ENCODE measurements at places on chromosomes 4 and X. TPM values are rescaled to one million over a fixed set of nuclear protein-coding genes. Genes with fewer than 3 reads are reported as not detected.
A peak's percentile ranks its signal among the peaks of the same experiment; 100 is the strongest.

DNA sequence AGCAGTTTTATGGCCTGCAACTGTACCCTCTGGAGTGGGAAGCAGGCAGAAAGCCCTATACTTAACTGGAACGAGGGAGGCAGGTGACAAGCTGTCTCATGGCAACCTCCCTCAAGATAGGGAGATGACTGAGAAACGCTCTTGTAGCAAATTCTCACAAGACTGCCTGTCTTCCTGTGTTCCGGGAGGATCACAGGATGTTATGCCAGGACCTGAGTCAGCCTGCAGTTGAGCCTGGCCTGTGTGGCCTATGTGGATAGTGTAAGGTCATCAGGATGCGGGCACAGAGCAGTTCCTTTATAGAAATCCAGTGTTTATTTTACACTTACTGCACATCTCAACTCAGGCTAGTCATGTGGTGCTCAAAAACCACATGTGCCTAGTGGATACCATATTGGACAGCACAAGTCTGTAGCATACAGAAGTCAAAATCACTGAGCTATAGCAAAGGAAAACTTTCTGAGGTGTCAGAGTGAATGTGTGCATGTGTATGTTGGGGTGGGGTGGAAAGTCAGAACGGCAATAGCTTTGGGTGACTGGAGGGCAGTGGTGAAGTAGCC lies 25.2 kb downstream of the TAF7L start:
- H3K4me3 ChIP-seq = no peak overlapping the region
- H3K27me3 ChIP-seq = no peaks in the 10 kb centered on the region
- no peaks in the 10 kb centered on the region for H3K4me1 ChIP-seq
- H3K36me3 ChIP-seq = no peaks in the 10 kb centered on the region
- DNase-seq = no peak

The CSAG3 gene
- polyA plus RNA-seq = 0.61 TPM

DNA sequence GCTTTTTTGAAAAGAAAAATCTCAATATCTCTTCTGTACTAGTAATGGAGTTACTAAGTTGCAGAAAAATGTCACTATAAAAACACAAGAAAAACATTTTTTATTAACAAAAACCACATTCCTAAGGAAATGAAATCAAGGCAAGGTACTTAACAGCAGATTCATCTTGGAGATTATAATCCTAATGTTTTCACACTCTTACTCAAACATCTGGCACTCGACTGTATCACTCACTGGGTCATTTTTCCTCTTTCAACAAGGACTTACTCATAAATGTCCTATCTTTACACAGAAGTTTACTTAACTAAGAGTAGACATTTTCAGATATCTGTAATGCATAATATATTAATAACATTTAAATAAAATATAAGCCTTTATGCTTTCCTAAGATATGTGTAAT lies 216.6 kb downstream of the NR3C2 start:
- no peak overlapping the region for H3K27ac ChIP-seq
- no peak for DNase-seq
- H3K27me3 ChIP-seq = no peaks in the 10 kb centered on the region
- no peak overlapping the region for H3K4me3 ChIP-seq
- H3K36me3 ChIP-seq = no peaks in the 10 kb centered on the region

The CSAG1 gene
- not detected for polyA plus RNA-seq

GRCh38 chrX:153926552-153926857 lies 441 bp upstream of the ARHGAP4 start:
- peak overlapping the region; percentile 55 for H3K4me3 ChIP-seq
- no peaks in the 10 kb centered on the region for H3K27me3 ChIP-seq
- DNase-seq = no peak

The RASL11B gene
- polyA plus RNA-seq = 16.5 TPM

DNA sequence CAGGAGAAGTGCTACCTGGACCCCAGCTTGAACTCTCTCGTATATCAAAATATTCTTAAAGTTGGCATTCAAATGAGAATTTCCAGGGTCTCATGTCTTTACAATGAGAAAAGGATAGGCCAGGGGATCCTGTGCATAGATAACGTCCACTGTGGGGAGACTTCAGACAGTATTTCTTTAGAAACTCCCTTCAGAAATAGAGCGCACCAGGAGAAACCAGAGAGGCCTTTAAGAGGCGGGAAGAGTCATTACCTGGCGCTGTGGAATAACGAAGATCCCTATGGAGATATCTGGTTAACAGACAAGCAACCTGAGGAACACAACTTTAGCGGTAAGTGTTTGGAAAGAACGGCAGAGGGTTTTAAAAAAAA lies 600 bp downstream of the RADX start:
- no peaks in the 10 kb centered on the region for H3K27me3 ChIP-seq
- peaks cover 5% of the 10 kb centered on the region for H3K4me1 ChIP-seq
- peak overlapping the region; percentile 70 for H3K27ac ChIP-seq

The PTCHD1 gene
- 0.13 TPM for polyA plus RNA-seq

- H3K4me1 ChIP-seq = no peaks in the 10 kb centered on the region
- no peak overlapping the region for H3K27ac ChIP-seq
- H3K27me3 ChIP-seq = no peaks in the 10 kb centered on the region
These were observed 484.2 kb upstream of the HS3ST1 start for GRCh38 chr4:11912886-11913285.

The F8A3 gene
- polyA plus RNA-seq = not detected

DNA sequence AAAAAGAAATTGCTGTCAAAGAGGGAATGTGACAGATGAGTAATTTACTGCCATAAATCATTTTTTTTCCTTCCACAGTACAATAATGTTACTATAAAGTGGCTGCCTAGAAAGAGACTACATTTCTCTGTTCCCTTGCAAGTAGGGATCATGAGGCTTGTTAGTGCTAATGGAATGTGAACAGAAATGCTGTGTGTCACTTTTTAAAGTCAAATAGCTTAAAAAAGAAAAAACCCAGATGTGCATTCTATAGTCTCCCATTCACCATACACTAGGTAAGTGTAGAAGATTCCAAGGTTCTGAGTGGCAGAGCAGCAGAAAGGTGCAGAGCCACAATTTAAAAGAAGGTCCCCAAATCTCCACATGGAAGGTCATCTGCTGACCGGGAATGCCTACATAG lies 328.4 kb downstream of the CAMK2D start:
- no peak overlapping the region for H3K4me3 ChIP-seq
- DNase-seq = no peak
- H3K36me3 ChIP-seq = no peaks in the 10 kb centered on the region
- no peak overlapping the region for H3K27ac ChIP-seq
- H3K27me3 ChIP-seq = no peaks in the 10 kb centered on the region

The CXCL8 gene
- polyA plus RNA-seq = 0.59 TPM

- H3K27ac ChIP-seq = no peak overlapping the region
- no peak overlapping the region for H3K4me3 ChIP-seq
- H3K4me1 ChIP-seq = no peaks in the 10 kb centered on the region
- no peaks in the 10 kb centered on the region for H3K36me3 ChIP-seq
These were observed 4.4 kb downstream of the GSPT2 start for GRCh38 chrX:51747671-51748070.

- no peak overlapping the region for H3K27ac ChIP-seq
- DNase-seq = no peak
- H3K27me3 ChIP-seq = no peaks in the 10 kb centered on the region
These were observed 818.5 kb downstream of the FAM133A start for GRCh38 chrX:94492541-94492940.

DNA sequence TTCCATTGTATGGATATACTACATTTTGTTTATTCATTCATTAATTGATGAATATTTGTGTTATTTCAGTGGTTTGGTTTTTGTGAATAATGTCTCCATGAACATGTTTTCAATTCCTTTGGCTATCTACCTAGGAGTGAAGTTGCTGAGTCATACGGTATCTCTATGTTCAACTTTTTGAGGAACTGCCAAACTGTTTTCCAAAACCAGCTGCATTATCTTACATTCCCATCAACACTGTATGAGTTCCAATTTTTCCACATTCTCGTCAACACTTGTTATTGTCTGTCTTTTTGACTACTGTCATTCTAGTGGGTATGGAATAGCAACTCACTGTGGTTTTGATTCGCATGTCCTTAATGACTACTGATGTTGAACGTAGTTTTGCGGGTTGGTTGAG lies 388.6 kb upstream of the MAGEB2 start:
- H3K4me3 ChIP-seq = no peak overlapping the region
- H3K4me1 ChIP-seq = no peaks in the 10 kb centered on the region
- no peak for DNase-seq
- no peaks in the 10 kb centered on the region for H3K27me3 ChIP-seq

The TCEAL1 gene
- polyA plus RNA-seq = 29.1 TPM

The GAK gene
- polyA plus RNA-seq = 112 TPM

- H3K4me3 ChIP-seq = no peak overlapping the region
- no peaks in the 10 kb centered on the region for H3K36me3 ChIP-seq
- DNase-seq = no peak
- H3K27me3 ChIP-seq = peaks cover 6% of the 10 kb centered on the region
- H3K27ac ChIP-seq = no peak overlapping the region
- no peaks in the 10 kb centered on the region for H3K4me1 ChIP-seq
These were observed 132.7 kb downstream of the GATB start for GRCh38 chr4:151628001-151628608.

DNA sequence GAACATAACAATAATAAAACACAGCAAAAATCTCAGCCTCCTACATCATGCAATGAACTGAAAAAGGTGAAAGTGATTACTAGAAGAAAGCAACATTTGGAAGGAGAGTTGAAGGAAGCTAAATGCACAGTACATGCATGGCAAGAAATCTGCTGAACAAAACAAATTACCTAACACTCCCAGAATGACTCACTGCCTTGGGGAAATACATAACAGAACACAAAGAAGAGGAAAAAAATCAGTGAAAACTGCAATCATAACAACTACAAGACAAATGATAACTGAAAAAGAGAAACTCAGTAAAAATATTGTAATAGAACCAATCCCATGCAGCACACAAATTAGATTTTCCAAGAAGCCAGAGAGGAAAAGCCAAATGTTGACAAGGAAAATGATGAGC lies 1513.2 kb downstream of the ARAP2 start:
- no peaks in the 10 kb centered on the region for H3K27me3 ChIP-seq
- H3K4me1 ChIP-seq = no peaks in the 10 kb centered on the region
- H3K4me3 ChIP-seq = no peak overlapping the region
- no peaks in the 10 kb centered on the region for H3K36me3 ChIP-seq
- DNase-seq = no peak

The NUDT11 gene
- 0.49 TPM for polyA plus RNA-seq

DNA sequence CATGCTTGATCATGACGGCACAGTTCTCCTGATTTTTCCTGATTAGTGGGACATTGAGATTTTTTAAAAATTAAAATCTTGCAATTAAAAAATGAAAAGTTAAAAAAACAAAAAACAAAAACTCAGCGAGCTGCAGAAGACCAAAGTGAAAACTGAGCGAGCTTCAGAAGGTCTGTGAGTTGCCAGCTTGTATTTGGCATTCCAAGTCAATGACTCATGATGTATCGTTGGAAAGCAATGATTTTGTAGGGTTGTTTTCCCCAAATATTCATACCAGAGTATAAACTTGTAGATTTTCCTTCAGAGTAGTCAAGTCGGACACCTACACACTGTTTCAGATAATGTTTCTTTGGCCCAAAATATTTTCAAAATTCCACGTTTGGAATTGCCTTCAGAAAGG lies 76.9 kb downstream of the LRRC66 start:
- no peaks in the 10 kb centered on the region for H3K27me3 ChIP-seq
- H3K4me3 ChIP-seq = no peak overlapping the region
- H3K36me3 ChIP-seq = no peaks in the 10 kb centered on the region
- no peaks in the 10 kb centered on the region for H3K4me1 ChIP-seq
- no peak for DNase-seq
- H3K27ac ChIP-seq = no peak overlapping the region

The XPNPEP2 gene
- 0.13 TPM for polyA plus RNA-seq

DNA sequence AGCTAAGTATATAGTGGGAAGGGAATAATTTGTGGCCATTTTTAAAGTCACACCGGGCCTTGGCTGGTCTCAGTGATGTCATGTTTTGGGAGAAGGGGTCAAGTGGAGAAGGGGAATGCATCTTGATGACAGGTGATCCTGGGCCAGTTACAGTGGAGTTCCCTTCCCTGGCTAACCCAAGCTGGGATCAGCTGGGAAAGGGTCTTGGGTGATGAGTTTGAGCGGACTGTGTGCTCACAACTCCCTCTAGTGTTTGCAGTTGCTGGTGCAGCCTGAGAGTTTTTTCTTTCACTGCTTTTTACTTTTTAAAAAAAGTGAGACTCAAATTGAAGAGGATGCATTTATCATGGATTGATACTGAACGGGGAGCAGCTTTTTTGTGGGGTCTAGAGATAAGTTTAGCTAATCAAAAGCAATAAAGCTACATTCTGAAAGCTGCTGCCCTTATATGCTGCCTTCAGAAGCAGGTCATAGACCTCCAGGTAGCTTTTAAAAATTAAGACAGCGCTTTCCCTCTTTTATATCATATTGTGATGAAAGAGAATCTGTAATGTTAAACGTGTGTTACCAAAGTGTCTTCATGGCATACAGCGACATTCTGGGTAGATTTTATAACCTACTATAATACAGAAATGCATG lies 164.7 kb downstream of the DCLK2 start:
- H3K4me1 ChIP-seq = no peaks in the 10 kb centered on the region
- H3K36me3 ChIP-seq = no peaks in the 10 kb centered on the region
- no peaks in the 10 kb centered on the region for H3K27me3 ChIP-seq
- no peak for DNase-seq
- no peak overlapping the region for H3K27ac ChIP-seq

The IBSP gene
- polyA plus RNA-seq = not detected

The CDKL2 gene
- polyA plus RNA-seq = 0.03 TPM

DNA sequence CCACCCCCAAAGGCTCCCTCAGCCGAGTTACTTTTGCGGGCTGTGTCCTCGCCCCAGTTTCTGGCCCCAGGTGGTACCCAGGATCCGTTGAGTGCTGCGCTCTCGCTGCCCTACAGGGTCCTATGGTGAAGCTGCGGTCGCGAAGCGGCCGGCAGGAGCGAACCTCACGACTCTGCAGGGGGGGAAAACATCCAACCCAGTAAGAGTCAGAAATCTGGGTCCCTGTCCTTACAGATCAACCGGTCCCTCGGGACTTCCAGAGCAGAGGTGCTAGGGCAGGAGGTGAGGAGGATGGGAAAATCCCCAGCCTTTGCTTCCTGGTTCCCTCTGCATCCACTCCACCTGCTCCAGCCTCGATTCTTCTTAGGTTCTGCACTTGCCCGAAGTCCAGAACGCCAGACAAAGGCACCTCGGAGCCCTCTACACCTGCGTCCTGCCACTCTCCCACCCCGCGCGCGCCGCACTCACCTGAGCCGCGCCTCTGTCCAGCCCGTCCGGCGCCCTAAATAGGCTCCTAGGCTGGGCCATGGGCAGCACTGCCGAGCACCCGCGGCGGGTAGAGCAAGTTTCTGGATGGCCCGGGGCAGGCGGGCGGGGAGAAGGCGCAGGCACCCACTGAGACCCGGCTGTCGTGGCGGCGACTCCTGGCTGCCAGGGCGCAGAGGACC lies at the start of gene HS3ST1:
HS3ST1 (minus strand) TSS at position 664 of the 668 bp plus-strand sequence. CDS start 28,889 bp downstream, outside the sequence.
- peak within 1 kb of the TSS; percentile 78 for H3K27ac ChIP-seq
- H3K4me3 ChIP-seq = peak within 1 kb of the TSS; percentile 67
- peaks cover 30% of the 10 kb centered on the region for H3K27me3 ChIP-seq
- peaks cover 38% of the 10 kb centered on the region for H3K4me1 ChIP-seq

- no peak overlapping the region for H3K27ac ChIP-seq
- no peak for DNase-seq
- no peaks in the 10 kb centered on the region for H3K36me3 ChIP-seq
- H3K4me1 ChIP-seq = no peaks in the 10 kb centered on the region
- no peak overlapping the region for H3K4me3 ChIP-seq
- no peaks in the 10 kb centered on the region for H3K27me3 ChIP-seq
These were observed 72.4 kb upstream of the LONRF3 start for GRCh38 chrX:118901991-118902390.

The RHOXF2B gene
- not detected for polyA plus RNA-seq

The SSX4 gene
- polyA plus RNA-seq = not detected

The SPIN2B gene
- polyA plus RNA-seq = 12.0 TPM

The HMX1 gene
- not detected for polyA plus RNA-seq

The TNMD gene
- not detected for polyA plus RNA-seq

The NKX3-2 gene
- polyA plus RNA-seq = 1.5 TPM

The NPNT gene
- polyA plus RNA-seq = 21.1 TPM
